ENCODE measurements at places on chromosomes 13 and 19. TPM values are rescaled to one million over a fixed set of nuclear protein-coding genes. Genes with fewer than 3 reads are reported as not detected.

DNA sequence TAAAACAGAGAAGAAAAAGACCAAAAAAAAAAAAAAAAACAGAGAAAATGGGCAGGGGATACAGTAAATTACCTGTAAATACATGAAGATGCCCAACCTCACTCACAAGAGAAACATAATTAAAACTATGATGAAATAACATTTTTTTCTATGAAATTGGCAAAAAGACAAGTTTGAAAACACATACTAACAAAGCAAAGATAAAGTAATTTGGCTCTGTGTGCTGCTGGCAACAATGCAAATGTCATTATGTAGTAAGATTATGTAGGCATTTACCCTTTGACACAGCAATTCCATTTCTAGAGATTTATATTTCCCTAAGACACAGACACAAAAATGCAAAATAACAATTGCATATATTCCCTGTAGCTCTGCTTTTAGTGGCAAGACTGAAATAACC lies 20.2 kb downstream of the ZC3H13 start:
- no peak for DNase-seq

DNA sequence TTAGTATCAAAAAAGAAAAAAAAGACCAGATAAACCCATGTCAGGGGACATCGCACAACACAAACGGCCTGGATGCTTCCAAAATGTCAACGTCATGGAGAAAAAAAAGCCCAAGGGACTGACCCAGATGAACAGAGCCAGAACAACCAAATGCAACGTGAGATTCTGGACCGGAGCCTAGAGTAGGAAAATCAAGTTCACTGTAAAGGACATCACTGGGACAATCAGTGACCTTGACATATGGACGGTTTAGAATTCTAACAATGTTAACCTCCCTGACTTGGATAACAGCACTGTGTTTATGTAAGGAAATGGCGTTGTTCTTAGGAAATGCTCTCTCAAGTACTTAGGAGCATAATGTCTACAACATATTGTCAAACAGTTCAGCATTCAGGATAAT lies 15.1 kb upstream of the EMP3 start:
- no peak for DNase-seq

GRCh38 chr19:17982430-17982829 lies 15.5 kb downstream of the KCNN1 start:
- no peak for DNase-seq

- DNase-seq: no peak
Observed at GRCh38 chr13:97471711-97472110, 37.7 kb downstream of the RAP2A start.

- no peak for DNase-seq
Observed at GRCh38 chr19:633786-634639, 676 bp upstream of the POLRMT start.

GRCh38 chr19:15109768-15110417 lies 2.7 kb downstream of the SYDE1 start:
- DNase-seq: no peak

GRCh38 chr13:45242524-45242923 lies 41.7 kb upstream of the KCTD4 start:
- DNase-seq: no peak

GRCh38 chr19:3980353-3981251 lies 4.7 kb downstream of the EEF2 start:
- no peak for DNase-seq

GRCh38 chr19:48190288-48190884 lies 19.9 kb downstream of the ZSWIM9 start:
- no peak for DNase-seq

GRCh38 chr13:114235697-114236096 lies 1.0 kb downstream of the CDC16 start:
- no peak for DNase-seq

ELSPBP1 gene
- 0.25 TPM for polyA plus RNA-seq

LYPD5 gene
- 0.33 TPM for polyA plus RNA-seq

Measured in left kidney (tissue), 8 donors.